ENCODE measurements at places on chromosomes 6 and 20. TPM values are rescaled to one million over a fixed set of nuclear protein-coding genes. Genes with fewer than 3 reads are reported as not detected.

The EGFL8 gene
- total RNA-seq, result 13.8 TPM

- H3K36me3 ChIP-seq, result peaks cover 23% of the 10 kb centered on the region
- no peaks in the 10 kb centered on the region for H3K27me3 ChIP-seq
- no peak overlapping the region for H3K4me3 ChIP-seq
- peak overlapping the region; percentile 96 for H3K27ac ChIP-seq
- peaks cover 54% of the 10 kb centered on the region for H3K4me1 ChIP-seq
Observed at GRCh38 chr6:35484921-35485392, 11.9 kb downstream of the TEAD3 start.

The RGS19 gene
- 20.6 TPM for total RNA-seq

The EYS gene
- not detected for total RNA-seq

The GLP1R gene
- total RNA-seq, result not detected

DNA sequence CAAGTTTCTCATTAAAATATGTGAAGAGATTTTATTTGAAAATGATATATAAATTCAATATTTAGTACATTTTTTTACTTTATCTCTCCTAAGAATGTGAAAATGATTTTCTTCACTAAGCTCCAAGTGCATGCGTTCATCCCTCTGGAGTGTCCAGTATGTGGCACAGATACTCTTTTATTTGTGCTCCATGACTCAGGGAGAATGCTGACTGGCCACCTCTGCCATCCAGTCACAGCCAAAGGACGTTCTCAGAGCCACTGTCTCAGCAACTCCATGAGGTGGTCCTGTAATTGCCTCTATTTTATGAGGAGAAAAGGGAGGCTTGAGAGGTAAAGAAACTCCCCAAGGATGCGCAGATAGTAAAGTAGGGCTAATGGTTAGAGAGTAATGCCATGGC is 58.3 kb downstream of the KAT14 start:
- no peak for DNase-seq
- H3K27me3 ChIP-seq, result no peaks in the 10 kb centered on the region
- H3K4me1 ChIP-seq, result no peaks in the 10 kb centered on the region
- no peak overlapping the region for H3K4me3 ChIP-seq

DNA sequence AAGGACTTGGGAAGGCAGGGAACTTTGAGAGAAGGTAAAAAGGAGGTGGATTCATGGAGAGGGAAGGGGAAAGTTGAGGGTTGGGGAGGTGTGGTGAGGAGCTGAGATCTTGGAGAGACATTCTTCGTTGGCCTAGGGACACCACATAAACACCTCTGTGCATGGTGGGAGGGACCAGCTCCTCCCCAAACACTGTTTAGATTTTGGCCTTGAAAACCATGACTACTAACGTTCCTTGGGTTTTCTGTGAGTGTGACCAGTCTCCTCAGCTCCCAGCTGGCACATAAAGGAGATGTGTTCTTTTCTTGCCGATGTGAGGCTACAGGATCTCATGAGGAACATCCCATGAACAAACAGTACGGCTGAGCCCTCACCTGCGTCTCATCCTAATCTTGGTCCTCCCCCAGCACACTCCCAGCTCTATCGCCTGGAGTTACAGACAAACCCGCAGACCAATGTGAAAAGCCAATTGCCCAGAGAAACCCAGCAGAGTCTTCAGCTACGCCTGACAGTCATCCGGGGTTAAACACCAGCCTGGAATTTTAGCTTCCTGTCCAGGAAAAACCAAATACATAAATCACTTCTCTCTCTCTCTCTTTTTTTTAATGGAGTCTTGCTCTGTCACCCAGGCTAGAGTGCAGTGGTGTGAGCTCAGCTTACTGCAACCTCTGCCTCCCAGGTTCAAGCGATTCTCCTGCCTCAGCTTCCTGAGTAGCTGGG is 22.0 kb upstream of the DDR1 start:
- no peak for DNase-seq
- H3K27ac ChIP-seq, result no peak overlapping the region
- H3K4me1 ChIP-seq, result no peaks in the 10 kb centered on the region

The TRIM26 gene
- 36.1 TPM for total RNA-seq

DNA sequence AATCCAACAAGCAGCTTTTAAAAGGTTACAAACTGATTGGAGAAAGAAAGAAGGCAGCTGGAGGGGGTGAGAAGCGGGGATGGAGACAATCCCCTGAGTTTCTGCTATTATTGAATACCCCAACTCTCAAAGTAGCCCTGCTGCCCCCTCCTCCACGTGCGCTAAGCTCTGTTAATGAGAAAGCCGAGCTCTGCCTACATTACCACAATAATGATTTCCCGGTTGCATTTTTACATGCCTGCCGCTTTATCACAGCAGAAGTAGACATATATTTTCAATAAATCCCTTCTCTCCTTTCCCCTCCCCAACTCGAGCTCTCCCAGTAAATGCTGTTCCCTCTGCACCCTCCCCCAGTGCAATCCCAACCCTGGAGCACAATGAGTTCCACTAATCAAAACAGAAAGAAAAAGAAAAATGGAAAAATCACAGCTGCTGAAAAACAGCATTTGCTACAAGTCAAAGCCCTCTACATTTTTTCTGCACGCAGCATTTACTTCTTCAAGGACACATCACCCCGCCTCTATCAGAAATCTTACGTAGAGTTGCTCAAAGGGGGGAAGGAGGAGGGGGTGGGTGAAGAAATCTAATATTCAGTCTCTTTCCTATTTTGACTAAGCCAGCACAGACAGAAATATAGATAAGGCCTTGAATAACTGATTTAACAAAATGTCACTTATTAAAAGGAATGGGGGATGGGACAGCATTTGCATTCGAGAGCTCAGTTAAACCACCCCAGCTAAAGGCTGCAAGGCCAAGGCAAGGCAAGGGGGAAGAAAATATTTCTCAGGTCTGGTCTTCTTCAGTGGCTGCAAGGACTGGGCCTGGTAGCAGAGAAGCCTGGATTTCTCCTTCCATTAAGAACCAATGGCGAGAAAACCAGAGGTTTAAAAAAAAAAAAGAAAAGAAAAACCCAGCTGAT is 10.7 kb downstream of the TRERF1 start:
- peak overlapping the region; percentile 39 for H3K27ac ChIP-seq
- H3K27me3 ChIP-seq, result no peaks in the 10 kb centered on the region
- H3K4me1 ChIP-seq, result peaks cover 27% of the 10 kb centered on the region
- H3K36me3 ChIP-seq, result no peaks in the 10 kb centered on the region
- DNase-seq, result no peak

DNA sequence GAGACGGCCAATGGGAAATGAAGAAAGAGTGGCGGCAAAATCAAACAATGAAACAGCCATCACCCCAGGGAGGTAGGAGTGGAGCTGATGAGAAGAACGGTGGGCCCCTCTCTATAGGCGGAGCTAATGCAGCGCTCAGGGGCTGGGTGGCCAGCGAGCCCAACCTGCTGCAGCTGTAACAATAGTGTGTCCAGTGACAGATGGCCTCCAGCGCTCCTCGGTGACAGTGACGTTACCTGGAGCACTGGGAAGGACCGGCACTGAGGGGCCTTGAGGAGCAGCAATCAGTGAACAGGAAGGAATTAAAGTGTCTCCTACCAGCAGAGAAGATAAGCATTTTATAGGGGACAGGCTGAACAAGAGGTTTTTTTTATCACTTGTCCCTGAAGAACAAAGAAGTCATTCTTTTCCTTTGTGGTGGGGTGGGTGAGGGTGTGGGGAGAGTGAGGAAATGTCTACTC is 81.6 kb downstream of the FOXA2 start:
- no peaks in the 10 kb centered on the region for H3K4me1 ChIP-seq
- no peak for DNase-seq
- H3K27ac ChIP-seq, result no peak overlapping the region
- H3K4me3 ChIP-seq, result no peak overlapping the region

The TBXT gene
- total RNA-seq, result not detected

The MUC22 gene
- total RNA-seq, result not detected

- H3K27ac ChIP-seq, result peak overlapping the region; percentile 78
- H3K36me3 ChIP-seq, result no peaks in the 10 kb centered on the region
- peak overlapping the region; percentile 66 for H3K4me3 ChIP-seq
- no peaks in the 10 kb centered on the region for H3K27me3 ChIP-seq
- DNase-seq, result no peak
Observed at GRCh38 chr6:136761227-136761922, 30.9 kb downstream of the MAP3K5 start.

GRCh38 chr6:21375151-21376116 is 218.1 kb upstream of the SOX4 start:
- H3K36me3 ChIP-seq, result no peaks in the 10 kb centered on the region
- H3K27ac ChIP-seq, result no peak overlapping the region
- DNase-seq, result no peak
- no peak overlapping the region for H3K4me3 ChIP-seq

- no peak overlapping the region for H3K4me3 ChIP-seq
- H3K27ac ChIP-seq, result no peak overlapping the region
- no peaks in the 10 kb centered on the region for H3K27me3 ChIP-seq
- no peak for DNase-seq
- no peaks in the 10 kb centered on the region for H3K36me3 ChIP-seq
- no peaks in the 10 kb centered on the region for H3K4me1 ChIP-seq
Observed at GRCh38 chr6:5728351-5729079, 278.2 kb downstream of the NRN1 start.

The MYLK2 gene
- total RNA-seq, result not detected

All from thoracic aorta (tissue), 2 donors.